GM12865 (cell line): ENCODE measurements at places on chromosomes 5 and 9.

DNA sequence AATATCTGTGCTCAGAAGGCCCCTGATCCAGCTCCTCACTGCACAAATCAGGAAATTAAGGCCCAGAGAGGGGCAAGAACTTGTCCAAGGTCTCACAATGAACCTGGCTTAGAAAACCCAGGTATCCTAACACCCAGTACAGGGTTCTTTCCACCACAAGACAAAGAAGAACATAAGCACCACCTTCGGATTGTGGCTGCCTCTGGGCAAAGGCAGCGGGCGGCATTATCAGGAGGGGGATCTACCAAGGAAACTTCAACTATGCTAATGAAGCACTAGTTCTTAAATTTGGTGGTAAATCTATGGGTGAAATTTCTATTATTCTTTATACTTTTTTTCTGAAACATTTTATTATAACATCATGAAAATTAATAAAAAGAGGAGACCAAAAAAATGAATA is 17.9 kb downstream of the ANXA6 start:
- no peak for DNase-seq

DNA sequence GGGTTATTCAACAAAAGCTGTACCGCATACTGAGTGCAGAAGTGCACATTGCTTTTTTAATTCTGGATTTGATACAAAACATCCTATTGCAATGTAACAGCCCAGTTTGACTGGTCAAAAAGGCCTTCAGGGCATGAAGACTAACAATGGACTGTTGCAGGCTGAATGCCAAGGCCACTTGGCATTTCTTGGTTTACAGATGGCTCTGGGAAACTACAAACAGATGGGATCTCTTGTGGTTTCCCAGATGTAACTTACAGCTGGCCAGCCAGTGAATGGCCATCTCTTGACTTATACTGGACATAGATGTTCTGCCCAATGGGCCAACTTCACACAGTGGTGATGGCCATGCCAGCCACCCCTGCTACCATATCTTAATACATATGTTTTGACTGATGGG is 36.8 kb downstream of the UGT3A2 start:
- DNase-seq, result no peak

GRCh38 chr9:126781186-126782052 is 23.4 kb upstream of the ZBTB43 start:
- peak; percentile 75 for DNase-seq

DNA sequence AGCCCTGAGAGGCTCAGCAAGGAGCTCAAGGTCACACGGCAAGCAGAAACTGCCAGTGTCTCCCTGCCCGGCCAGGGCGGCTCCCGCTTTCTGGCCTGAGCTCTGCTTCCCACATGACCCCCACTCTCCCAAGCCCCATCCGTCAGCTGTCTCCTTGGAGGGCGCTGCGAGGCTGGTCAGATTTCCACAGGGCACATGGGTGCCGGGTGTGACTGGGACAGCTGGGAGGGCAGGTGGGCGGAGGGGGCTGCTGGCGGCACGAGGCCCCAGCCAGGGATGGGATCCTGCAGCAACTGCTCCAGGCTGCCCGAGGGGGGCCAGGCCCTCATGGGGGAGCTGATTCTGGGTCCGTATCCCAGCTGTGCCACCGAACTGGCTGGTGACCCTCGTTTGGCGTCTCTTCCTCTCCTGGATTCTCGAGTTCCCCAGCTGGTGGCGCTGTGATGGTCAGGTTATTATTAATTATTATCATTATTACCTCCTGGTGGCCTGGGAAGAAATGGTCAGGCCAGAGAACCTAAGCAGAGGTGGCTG is 12.9 kb upstream of the WDR38 start:
- no peak for DNase-seq

DNA sequence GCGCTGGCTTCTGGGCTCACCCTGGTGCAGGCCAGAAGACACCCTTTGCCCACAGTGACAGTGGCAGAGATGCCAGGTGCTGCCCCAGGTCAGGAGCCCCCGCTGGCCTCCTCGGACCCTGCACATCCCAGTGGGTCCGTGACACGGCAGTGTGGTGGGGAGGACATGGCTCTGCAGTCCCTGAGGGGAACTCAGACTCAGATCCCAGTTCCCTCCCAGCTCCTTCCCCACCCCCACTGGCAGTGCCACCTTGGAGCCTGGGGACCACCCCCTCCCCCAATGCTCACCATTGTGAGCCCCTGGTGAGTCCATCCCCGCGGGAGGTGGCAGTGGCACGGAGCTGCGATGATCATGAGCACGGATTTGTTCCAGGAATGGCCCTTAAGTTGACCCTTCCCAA is 562 bp upstream of the CCDC187 start:
- no peak for DNase-seq

- DNase-seq, result peak; percentile 61
These were observed 39.6 kb upstream of the IDNK start for GRCh38 chr9:83583151-83584014.

- peak; percentile 72 for DNase-seq
These were observed 45.4 kb downstream of the RAB14 start for GRCh38 chr9:121156263-121156731.
